ENCODE measurements at places on chromosomes 6 and 20.

- no peak for DNase-seq
Measured at GRCh38 chr20:36173451-36173933, 19.0 kb downstream of the EPB41L1 start.

DNA sequence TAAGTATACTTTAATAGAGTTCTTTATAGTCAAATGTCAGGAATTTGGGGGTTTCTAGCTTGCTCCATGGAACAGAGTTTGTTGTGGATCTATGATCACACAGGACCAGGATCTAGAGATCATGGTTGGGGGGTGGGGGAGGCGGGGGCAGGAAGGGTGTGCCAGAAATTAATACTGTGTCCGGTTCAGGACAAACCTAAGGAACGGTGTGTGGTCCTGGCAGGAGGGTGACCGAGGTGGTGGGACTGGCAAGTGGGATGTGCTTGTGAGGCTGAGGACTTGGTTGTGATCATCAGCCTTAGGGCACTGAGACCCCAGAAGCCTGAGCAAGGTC, 27.9 kb downstream of the GSTA3 start:
- no peak for DNase-seq

DNA sequence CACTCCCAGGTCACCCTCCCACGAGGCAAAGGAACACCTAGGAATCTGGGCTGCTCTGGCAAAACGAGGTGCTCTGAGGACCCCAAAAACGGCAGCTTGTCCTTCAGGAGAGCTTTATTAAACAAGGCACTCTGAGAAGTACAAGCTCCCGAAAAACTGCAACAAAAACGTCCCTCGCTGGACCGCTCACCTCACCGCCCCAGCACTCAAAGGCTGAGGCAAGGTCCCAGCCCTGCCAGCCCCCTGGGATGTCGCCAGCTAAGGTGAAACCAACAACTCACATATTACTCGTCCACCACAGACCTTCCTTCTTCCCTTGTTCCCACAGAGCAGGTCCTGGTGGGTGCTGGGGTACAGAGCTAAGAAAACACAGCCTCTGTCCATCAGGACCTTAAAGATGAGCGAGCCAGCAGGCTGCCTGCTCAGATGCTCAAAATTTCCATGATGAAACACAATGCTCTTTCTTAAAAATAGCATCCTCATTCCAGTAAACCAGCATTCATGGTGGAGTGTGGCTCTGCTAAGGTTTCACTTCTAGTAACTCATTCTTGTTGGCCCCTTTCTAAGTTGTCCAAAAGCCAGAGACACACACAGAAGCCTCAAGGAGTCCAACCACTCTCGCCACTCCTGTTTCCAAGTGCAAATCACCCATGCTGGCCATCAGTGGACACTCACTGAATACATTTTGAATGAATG, 35.9 kb downstream of the ATP9A start:
- no peak for DNase-seq

DNA sequence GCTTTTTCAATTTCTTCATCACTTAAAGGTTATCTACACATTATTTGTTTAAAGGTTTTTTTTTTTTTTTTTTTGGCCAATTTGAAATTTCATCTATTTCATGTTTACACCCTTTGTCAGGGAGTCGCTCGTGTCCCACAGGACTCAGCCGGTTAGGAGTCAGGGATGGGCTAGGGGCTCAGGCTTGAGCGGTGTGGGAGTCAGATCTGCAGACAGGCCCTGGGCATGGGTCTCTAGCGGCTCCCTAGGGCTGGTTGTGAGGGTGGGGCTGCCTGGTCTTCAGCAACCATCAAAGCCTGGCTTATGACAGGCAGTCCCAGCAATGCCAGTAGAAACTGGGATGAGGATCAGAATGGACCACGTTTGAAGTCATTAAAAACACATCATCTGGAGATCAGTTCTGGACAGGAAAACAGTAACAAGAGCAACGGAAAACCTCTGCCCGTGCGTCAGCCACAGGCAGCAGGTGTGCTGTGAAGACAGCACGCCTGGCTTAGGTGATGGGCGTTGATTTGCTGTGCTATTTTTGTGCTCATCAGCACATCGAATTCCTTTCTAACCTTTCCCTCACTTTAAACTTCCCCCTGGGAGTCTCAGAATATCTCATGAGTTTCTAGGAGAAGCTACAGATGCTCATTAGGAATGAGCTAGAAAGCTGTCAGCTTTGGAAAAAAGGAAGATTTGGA, 91.3 kb upstream of the MPC1 start:
- DNase-seq: no peak

- no peak for DNase-seq
Measured at GRCh38 chr20:24211972-24212371, 223.4 kb upstream of the GGTLC1 start.

GRCh38 chr6:44367681-44368080, 19.8 kb upstream of the CDC5L start:
- no peak for DNase-seq

GRCh38 chr6:83114164-83114563, 46.7 kb downstream of the DOP1A start:
- DNase-seq: no peak

DNA sequence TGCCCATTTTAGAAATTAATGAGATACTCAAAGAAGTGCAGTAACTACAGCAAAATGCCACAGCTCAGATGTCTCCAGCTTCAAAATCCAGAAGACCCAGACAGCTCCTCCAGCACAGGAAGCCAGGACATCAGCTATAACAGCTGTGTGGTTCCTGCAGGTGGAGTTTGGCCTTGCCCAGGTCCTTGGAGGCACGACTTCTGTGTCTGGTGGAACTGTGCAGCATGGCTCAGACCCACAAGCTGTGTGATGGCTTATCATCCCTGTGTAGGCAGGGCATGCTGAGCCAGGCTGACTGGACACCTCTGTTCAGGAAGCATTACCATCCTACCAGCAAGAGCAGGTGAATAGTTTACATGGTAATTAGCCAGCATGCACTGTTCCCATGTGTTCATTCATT, 26.5 kb upstream of the CD93 start:
- no peak for DNase-seq

DNA sequence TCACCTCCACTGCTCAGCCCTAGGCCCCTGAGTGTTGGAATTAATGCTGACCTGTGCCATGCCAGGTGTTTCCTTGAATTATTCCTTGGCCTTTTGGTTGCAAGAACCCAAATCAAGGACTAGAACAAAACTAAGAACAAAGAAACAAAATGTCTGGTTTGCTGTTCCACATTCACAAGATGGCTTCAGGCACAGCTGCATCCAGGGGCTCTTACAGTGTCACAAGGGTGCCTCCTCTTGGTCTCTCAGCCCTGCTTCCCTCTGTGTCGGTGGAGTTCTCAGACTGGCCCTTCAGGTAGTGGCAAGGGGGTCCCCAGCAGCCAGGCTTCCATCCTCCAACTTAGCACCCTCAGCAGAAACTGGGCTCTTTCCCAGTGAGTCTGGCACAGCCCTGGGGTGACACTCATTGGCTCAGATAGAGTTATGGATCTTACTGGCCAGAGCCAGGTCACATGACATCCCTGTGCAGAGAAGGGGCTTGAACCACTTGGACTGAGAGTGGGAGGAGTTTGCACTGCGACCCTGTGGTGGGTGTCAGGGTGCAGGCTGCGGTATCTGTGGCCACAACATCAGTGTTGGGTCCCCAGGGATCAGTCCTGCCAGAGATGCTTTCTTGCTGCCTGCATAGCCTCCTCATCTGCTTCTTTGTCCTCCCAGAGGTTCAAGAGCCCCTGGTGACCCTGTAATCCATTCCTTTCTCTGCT, 427.7 kb upstream of the SULF2 start:
- DNase-seq: no peak

- DNase-seq: no peak
Measured at GRCh38 chr6:87907521-87907920, 140.1 kb upstream of the SPACA1 start.

DNA sequence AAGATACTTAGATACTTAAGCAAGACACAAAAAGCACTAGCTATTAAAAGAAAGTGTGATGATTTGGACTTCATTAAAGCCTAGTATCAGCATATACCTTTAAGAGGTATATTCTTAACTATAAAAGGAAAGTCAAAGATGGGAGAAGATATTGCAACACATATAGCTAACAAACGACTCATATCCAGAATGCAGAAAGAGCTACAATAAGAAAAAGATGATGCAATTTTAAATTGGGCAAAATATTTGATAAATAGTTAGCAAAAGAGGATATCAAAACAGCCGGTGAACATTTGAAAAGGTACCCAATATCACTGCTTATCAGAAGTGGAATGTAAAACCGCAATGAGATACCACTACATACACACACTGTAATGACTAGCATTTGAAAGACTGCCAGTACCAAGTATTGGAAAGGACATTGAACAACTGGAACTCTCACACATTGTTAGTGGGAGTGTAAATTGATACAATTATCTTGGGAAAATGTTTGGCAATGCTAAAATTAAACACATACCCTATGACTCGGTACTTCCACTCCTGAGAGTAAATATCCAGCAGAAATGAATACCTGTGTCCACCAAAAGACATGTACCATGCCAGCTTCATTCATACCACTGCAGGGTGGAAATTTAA, 25.7 kb downstream of the MUC22 start:
- DNase-seq: no peak

DNA sequence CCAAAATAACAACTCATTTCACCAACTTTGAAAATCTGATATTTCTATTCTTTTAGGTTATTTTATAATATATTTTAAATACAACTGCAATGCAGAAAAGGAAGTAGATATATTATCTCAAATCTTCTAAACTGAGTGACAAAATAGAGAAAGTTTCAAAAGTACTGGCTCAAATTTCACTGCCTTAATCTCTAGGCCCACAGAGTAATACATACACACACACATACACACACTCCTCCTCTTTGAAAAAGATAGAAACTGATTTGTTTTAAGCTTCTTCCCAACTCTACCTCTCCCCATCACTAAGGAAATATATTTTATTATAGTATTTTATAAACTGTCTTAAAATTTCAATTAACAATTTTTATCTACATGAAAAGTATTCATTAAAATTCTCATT, 36.2 kb downstream of the ARHGAP18 start:
- DNase-seq: no peak

DNA sequence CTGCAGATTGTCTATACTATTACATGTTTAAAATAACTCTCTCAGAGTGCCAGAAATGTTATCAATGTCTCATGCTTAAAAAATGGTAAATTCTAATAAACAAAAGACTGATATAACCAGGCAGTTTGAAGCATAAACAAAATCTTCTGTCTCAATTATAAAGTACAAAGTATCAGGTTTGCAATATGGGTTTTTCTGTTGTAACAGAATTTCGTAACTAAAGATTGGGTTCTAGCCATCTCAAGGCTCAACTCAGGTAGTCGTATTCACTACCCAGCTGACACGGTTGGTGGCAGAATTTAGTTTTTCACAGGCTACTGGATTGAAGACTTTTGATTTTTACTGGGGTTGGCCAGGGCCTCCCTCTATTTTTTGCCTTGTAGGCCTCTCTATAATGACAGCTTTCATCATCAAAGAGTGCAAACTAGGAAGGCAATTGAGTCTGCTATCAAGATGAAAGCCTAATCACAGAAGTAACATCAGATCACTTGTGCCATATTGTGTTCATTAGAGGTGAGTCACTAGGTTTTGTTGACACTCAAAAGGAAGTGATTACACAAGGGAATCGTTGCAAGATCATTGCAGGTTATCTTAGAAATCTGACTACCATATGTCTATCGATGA, 3.6 kb downstream of the CYP39A1 start:
- no peak for DNase-seq

- DNase-seq: no peak
Measured at GRCh38 chr6:63395381-63395780, 75.6 kb upstream of the LGSN start.

GRCh38 chr6:138258991-138259390, 40.7 kb upstream of the PBOV1 start:
- no peak for DNase-seq

- DNase-seq: no peak
Measured at GRCh38 chr20:47867831-47868230, 82.5 kb upstream of the SULF2 start.

DNA sequence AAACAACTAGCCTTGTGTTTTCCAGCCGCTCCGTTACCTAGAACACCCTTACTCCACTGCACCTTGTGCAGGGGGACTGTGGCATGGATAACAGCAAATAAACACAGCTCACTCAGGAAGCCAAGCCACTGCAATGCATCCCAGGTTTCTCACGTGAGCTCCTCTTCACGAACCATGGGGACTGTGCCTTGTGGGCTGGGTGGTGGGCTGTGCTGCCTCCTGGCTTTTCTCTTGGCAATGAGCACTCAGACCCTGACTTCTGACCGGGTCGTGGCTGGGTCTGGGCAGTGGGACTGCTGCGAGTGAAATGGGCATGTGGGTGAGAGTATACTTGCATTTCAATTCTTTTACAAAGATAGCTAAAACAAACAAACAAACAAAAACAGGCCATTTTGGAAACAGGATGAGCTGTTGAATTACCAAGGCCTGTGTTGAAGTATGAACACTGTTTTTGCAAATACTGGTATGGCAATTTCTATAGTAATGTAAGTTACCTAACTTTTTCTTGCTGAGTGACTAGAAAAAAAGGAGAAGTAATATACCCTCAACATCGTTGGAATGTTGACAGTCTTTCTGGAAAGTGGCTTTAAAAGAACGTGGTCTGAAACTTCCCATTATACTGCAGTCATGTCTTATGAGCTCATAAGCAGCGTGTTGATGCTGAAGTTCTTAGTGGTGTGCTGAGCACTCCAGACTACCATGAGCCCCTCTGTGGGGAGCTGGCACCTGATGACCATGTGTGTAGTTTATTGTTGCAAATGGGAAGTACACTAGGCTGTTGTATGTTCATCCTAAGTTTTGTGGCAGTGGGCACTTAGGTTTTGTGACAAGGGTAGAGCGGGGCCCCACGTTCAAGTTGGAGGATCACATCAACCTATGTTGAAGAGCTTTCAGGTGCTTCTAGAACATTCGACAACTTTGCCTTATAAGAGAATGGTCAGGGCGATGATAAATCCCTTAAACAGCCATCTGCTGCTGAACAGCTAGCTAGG, 120.4 kb downstream of the ARMC2 start:
- DNase-seq: no peak

DNA sequence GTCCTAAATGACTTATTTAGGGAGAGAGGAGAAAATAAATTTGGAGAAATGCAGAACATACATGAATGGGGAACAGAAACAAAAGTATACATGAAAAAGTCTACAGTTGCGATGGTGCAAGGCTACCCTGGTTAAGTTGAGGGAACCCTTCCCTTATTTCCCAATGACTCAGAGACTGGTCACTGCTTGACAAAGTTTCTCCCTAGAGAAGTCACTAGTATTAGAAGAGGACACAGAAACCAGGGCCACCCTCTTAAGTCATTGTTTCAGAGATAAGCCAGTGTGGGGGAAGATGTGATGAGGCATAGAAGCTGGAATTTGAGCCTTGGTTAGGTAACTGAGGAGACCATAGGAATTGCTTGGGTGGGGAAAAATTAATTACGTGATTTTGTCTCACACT, 24.4 kb upstream of the EDN1 start:
- no peak for DNase-seq

- no peak for DNase-seq
Measured at GRCh38 chr6:147506704-147507114, 1.8 kb upstream of the SAMD5 start.

DNA sequence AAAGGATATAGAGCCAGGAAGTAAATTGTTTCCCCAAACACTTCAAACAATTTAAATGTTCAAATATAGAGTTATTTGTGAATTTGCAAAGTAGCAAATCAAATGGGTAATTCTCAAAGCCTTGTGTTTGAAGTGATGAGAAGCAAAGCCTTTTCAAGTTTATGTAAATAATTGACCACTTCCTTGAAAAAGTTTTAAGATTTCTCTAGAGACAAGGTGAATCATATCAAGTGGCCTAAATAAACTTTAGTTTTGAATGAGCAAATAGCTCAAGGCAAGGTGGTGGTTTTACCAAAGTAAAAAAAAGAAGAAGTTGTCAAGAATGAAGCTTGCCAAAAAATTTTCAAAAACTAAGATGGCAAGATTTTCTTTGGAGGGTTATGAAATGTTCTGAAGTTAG, 42.6 kb upstream of the IFNGR1 start:
- no peak for DNase-seq

GRCh38 chr6:147618927-147619326, 110.4 kb downstream of the SAMD5 start:
- no peak for DNase-seq

Measured in NCI-H1092 (cell line).